ENCODE measurements at places on chromosomes 12 and 14.

- no peak overlapping the region for H3K27ac ChIP-seq
- H3K4me3 ChIP-seq = no peak overlapping the region
- no peaks in the 10 kb centered on the region for H3K36me3 ChIP-seq
- H3K4me1 ChIP-seq = no peaks in the 10 kb centered on the region
- DNase-seq = no peak
These were observed 200.3 kb downstream of the KTN1 start for GRCh38 chr14:55780156-55780946.

DNA sequence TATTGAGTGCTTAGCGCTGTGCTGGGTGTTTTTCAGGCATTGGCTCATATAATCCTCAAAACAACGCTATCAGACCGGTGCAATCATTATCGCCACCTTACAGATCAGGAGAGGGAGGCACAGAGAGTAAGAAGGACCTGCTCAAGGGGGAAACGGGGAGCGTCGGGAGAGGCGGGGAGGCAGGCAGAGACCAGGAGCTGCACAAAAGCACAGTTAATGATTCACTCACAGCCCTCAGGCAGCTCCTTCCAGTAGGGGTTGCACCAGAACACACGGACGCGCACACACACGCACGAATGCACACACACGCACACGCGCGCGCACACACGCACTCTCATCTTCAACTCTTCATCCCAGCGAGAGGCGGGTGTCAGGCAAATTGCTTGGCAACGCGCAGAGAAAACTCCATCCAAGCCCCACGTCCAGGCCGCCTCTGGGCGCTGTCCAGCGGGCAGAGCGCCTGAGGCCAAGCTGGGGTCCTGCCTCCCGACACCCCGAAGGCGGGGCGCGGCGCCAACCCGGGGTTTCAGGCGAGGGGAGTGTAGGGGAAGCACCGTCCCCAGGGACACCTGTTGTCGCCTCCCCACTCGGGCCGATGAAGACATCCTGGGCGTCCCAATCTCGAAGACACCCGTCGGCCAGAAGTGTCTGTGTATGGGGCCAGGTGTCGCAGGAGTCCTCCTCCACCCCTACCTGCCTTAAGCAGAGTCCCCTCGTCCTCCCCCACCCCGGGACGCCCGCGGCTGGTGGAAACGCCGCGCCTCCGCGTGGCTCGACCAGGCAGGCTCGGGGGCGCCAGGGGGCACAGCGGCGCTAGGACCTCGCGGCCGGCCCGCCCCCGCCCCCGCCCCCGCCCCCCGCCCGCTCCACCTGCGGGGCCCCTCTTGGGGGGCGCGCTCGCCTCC, 35.5 kb upstream of the STON2 start:
- peak overlapping the region; percentile 27 for H3K27ac ChIP-seq
- no peak for DNase-seq
- no peaks in the 10 kb centered on the region for H3K36me3 ChIP-seq
- H3K4me1 ChIP-seq = peaks cover 11% of the 10 kb centered on the region
- peak overlapping the region; percentile 56 for H3K4me3 ChIP-seq

GRCh38 chr14:94936401-94936892, 166.5 kb upstream of the GSC start:
- no peaks in the 10 kb centered on the region for H3K36me3 ChIP-seq
- no peaks in the 10 kb centered on the region for H3K4me1 ChIP-seq
- no peaks in the 10 kb centered on the region for H3K27me3 ChIP-seq
- H3K27ac ChIP-seq = no peak overlapping the region

GRCh38 chr14:57512220-57512619, 18.6 kb upstream of the CCDC198 start:
- no peaks in the 10 kb centered on the region for H3K4me1 ChIP-seq
- H3K27me3 ChIP-seq = no peaks in the 10 kb centered on the region
- no peak overlapping the region for H3K27ac ChIP-seq
- H3K4me3 ChIP-seq = no peak overlapping the region
- no peaks in the 10 kb centered on the region for H3K36me3 ChIP-seq
- DNase-seq = no peak

GRCh38 chr12:3259973-3260372, 182.8 kb downstream of the TSPAN9 start:
- DNase-seq = no peak
- H3K27ac ChIP-seq = no peak overlapping the region
- H3K4me3 ChIP-seq = no peak overlapping the region
- H3K36me3 ChIP-seq = no peaks in the 10 kb centered on the region
- no peaks in the 10 kb centered on the region for H3K4me1 ChIP-seq

GRCh38 chr14:91113829-91114078, at the start of gene DGLUCY:
DGLUCY (plus strand) TSS chr14:91114073; CDS start chr14:91160295, 46,222 bp downstream.
- peaks cover 60% of the 10 kb centered on the region for H3K4me1 ChIP-seq
- peak within 1 kb of the TSS; percentile 88 for H3K27ac ChIP-seq
- H3K4me3 ChIP-seq = peak within 1 kb of the TSS; percentile 78

- no peak overlapping the region for H3K27ac ChIP-seq
- no peaks in the 10 kb centered on the region for H3K36me3 ChIP-seq
- no peaks in the 10 kb centered on the region for H3K27me3 ChIP-seq
These were observed 196.1 kb downstream of the SLC15A4 start for GRCh38 chr12:128627659-128628058.

DNA sequence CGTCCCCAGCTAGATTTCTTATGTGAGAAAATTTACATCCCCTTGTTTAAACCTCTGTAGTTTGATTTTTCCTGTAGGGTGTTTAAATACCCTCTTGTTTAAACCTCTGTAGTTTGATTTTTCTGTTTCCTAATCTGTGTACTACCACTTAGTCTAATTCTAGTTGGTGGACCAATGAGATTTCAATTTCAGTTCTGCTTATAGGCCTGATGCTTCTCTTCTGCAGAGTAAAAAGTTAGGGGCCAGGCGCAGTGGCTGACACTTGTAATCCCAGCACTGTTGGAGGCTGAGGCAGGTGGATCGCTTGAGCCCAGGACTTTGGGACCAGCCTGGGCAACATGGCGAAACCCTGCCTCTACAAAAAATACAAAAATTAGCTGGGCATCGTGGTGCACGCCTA, 11.5 kb downstream of the UBC start:
- no peak for DNase-seq
- H3K4me1 ChIP-seq = peaks cover 13% of the 10 kb centered on the region
- H3K4me3 ChIP-seq = no peak overlapping the region
- no peak overlapping the region for H3K27ac ChIP-seq
- H3K36me3 ChIP-seq = no peaks in the 10 kb centered on the region

DNA sequence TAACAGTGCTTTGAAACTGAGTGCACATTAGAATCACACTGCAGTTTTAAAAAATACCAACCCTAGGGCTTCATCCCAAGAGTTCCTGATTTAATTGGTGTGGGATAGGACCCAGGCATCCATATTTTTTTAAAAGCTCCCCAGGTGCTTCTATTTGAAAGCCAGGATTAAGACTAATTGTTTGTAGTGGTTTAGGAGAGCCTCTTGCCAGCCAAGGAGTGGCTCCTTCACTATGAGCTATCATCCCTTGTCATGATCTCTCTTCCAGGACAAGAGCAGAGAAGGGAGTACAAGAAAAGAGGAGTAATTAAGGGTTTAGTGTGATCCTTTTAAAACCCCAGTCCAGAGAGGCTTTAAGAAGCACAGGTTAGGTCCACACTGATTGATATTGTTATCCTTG, 178.0 kb downstream of the CAND1 start:
- no peak overlapping the region for H3K4me3 ChIP-seq
- no peaks in the 10 kb centered on the region for H3K36me3 ChIP-seq
- no peak overlapping the region for H3K27ac ChIP-seq
- H3K4me1 ChIP-seq = peaks cover 31% of the 10 kb centered on the region
- H3K27me3 ChIP-seq = no peaks in the 10 kb centered on the region

DNA sequence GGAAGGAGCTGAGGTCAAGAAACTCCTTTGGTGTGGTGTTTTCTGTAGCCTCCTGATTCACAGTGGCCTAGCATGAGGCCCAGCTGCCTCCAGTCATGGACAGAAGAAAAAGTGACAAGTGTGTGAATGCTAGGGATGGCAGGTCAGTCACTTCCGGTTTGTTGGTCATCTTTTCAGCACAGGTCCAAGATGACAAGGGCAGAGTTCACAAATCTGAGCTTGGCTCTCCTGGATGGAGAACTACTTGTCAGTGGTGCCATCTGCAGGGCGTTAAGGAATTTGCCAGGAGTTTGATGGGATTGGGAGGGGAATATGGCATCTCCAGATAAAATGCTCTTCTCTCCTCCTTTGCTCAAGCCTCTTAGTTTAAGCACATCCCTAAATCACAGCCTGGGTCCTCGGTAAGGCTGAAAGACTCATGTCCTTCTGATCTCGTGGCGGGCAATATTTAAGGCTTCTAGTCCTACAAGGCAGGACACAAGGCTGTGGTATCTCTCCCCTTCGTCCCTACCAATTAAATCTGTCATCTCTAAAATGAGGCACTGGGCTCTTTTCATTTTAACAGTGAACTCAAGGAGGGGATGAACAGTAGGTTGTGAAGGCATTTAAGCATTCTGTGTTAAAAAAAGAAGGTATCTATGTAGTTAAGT, 10.0 kb downstream of the TUBA1B start:
- H3K4me3 ChIP-seq = no peak overlapping the region
- no peak overlapping the region for H3K27ac ChIP-seq
- H3K36me3 ChIP-seq = no peaks in the 10 kb centered on the region
- H3K27me3 ChIP-seq = no peaks in the 10 kb centered on the region
- no peaks in the 10 kb centered on the region for H3K4me1 ChIP-seq

- no peak for DNase-seq
- no peaks in the 10 kb centered on the region for H3K4me1 ChIP-seq
- no peaks in the 10 kb centered on the region for H3K27me3 ChIP-seq
- no peaks in the 10 kb centered on the region for H3K36me3 ChIP-seq
These were observed 142.1 kb downstream of the KIF21A start for GRCh38 chr12:39300799-39301198.

- peaks cover 23% of the 10 kb centered on the region for H3K4me1 ChIP-seq
- no peak for DNase-seq
- no peak overlapping the region for H3K4me3 ChIP-seq
- no peaks in the 10 kb centered on the region for H3K36me3 ChIP-seq
These were observed 73.1 kb downstream of the ZFP36L1 start for GRCh38 chr14:68719634-68720384.

- H3K4me1 ChIP-seq = no peaks in the 10 kb centered on the region
- H3K4me3 ChIP-seq = no peak overlapping the region
- DNase-seq = no peak
These were observed 789.5 kb downstream of the DIO2 start for GRCh38 chr14:79421811-79422210.

- H3K36me3 ChIP-seq = no peaks in the 10 kb centered on the region
- no peaks in the 10 kb centered on the region for H3K4me1 ChIP-seq
- H3K4me3 ChIP-seq = no peak overlapping the region
- H3K27ac ChIP-seq = no peak overlapping the region
- DNase-seq = no peak
These were observed 2.1 kb downstream of the KRT83 start for GRCh38 chr12:52319097-52319496.

GRCh38 chr12:21695986-21696385, 38.3 kb upstream of the LDHB start:
- H3K4me3 ChIP-seq = no peak overlapping the region
- H3K27me3 ChIP-seq = no peaks in the 10 kb centered on the region
- no peaks in the 10 kb centered on the region for H3K36me3 ChIP-seq
- H3K4me1 ChIP-seq = peaks cover 19% of the 10 kb centered on the region
- DNase-seq = no peak

- no peaks in the 10 kb centered on the region for H3K4me1 ChIP-seq
- H3K27ac ChIP-seq = no peak overlapping the region
- H3K36me3 ChIP-seq = no peaks in the 10 kb centered on the region
- DNase-seq = no peak
- no peak overlapping the region for H3K4me3 ChIP-seq
These were observed 86.6 kb downstream of the ATXN7L3B start for GRCh38 chr12:74624201-74624600.

GRCh38 chr14:57846596-57846995, 19.3 kb downstream of the SLC35F4 start:
- no peak overlapping the region for H3K4me3 ChIP-seq
- H3K4me1 ChIP-seq = no peaks in the 10 kb centered on the region
- no peak for DNase-seq

DNA sequence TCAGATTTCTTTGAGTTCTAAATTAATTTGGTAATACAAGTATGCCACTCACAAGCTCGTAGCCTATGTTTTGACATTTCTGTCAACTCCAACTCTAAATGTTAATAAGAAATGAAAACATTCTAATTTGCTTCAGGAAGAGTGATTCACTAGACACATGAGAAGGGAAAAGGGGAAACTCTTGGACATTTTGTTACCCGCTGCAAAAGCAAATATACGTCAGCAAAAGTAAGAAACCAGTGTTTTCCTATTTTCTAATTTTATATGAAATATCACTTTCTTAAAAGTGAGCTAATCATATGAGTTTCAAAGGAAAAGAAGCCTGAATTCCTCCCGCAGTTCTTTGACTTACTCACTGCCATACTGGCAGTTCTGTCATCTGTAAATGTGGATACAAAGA, 162.3 kb downstream of the GRIP1 start:
- no peaks in the 10 kb centered on the region for H3K4me1 ChIP-seq
- no peak overlapping the region for H3K27ac ChIP-seq
- no peaks in the 10 kb centered on the region for H3K27me3 ChIP-seq
- DNase-seq = no peak
- no peaks in the 10 kb centered on the region for H3K36me3 ChIP-seq
- no peak overlapping the region for H3K4me3 ChIP-seq

- no peak overlapping the region for H3K27ac ChIP-seq
- DNase-seq = no peak
- H3K36me3 ChIP-seq = peaks cover 37% of the 10 kb centered on the region
- H3K27me3 ChIP-seq = no peaks in the 10 kb centered on the region
These were observed 21.1 kb downstream of the SETD3 start for GRCh38 chr14:99459481-99460100.

GRCh38 chr14:35385042-35385839, 19.3 kb downstream of the NFKBIA start:
- H3K27ac ChIP-seq = no peak overlapping the region
- no peak overlapping the region for H3K4me3 ChIP-seq
- no peak for DNase-seq
- H3K36me3 ChIP-seq = no peaks in the 10 kb centered on the region
- no peaks in the 10 kb centered on the region for H3K27me3 ChIP-seq
- H3K4me1 ChIP-seq = no peaks in the 10 kb centered on the region

- no peak overlapping the region for H3K27ac ChIP-seq
- no peak for DNase-seq
- H3K4me3 ChIP-seq = no peak overlapping the region
- no peaks in the 10 kb centered on the region for H3K36me3 ChIP-seq
- H3K27me3 ChIP-seq = no peaks in the 10 kb centered on the region
These were observed 201.2 kb upstream of the SFSWAP start for GRCh38 chr12:131509701-131510100.
